ENCODE measurements at places on chromosomes 4 and X. TPM values are rescaled to one million over a fixed set of nuclear protein-coding genes. Genes with fewer than 3 reads are reported as not detected.
A peak's percentile ranks its signal among the peaks of the same experiment; 100 is the strongest.

The TCEAL5 gene
- 6.2 TPM for polyA plus RNA-seq

The F9 gene
- polyA plus RNA-seq: not detected

The UGT2A1 gene
- polyA plus RNA-seq: 0.04 TPM

GRCh38 chr4:89397441-89397840 lies 89.8 kb upstream of the GPRIN3 start:
- H3K4me1 ChIP-seq: no peaks in the 10 kb centered on the region
- H3K27ac ChIP-seq: no peak overlapping the region
- H3K27me3 ChIP-seq: no peaks in the 10 kb centered on the region
- H3K4me3 ChIP-seq: no peak overlapping the region
- DNase-seq: no peak

DNA sequence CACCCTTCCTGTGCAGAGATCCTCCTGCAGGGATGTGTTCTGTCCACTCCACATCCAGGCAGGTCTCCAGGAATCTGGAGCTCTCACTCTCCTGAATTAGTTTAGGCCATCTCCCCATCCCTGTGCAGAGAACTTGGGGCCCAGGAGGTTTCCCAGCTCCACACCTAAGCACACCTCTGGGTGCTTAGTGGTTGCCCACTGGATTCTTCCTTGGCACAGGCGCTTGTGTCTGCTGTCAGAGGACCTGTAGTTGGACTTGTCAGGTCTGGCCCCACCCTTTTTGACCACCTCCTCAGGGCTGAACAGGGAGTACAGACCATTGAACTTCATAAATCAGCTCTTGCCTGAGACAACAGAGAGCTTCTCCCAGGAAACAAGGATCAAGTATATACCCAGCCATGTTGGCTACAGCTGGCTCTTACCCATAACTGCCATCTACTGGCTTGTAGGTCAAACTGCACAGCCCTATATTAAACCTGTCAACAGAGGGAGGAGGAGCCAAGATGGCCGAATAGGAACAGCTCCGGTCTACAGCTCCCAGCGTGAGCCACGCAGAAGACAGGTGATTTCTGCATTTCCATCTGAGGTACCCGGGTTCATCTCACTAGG lies 275.5 kb downstream of the PPARGC1A start:
- H3K27ac ChIP-seq: no peak overlapping the region
- no peak overlapping the region for H3K4me3 ChIP-seq
- no peaks in the 10 kb centered on the region for H3K27me3 ChIP-seq
- H3K4me1 ChIP-seq: no peaks in the 10 kb centered on the region
- no peaks in the 10 kb centered on the region for H3K36me3 ChIP-seq
- DNase-seq: peak; percentile 3

- H3K27me3 ChIP-seq: peaks cover 68% of the 10 kb centered on the region
- H3K36me3 ChIP-seq: no peaks in the 10 kb centered on the region
- no peak overlapping the region for H3K27ac ChIP-seq
- peaks cover 5% of the 10 kb centered on the region for H3K4me1 ChIP-seq
- no peak for DNase-seq
These were observed 6.2 kb upstream of the MAN2B2 start for GRCh38 chr4:6568689-6569332.
